Calu3 (cell line): ENCODE measurements at places on chromosomes 6 and 20.

GRCh38 chr6:108106261-108106660, 31.7 kb upstream of the OSTM1 start:
- no peak for DNase-seq

- no peak for DNase-seq
Measured at GRCh38 chr6:160076009-160076408, 45.6 kb upstream of the SLC22A1 start.

DNA sequence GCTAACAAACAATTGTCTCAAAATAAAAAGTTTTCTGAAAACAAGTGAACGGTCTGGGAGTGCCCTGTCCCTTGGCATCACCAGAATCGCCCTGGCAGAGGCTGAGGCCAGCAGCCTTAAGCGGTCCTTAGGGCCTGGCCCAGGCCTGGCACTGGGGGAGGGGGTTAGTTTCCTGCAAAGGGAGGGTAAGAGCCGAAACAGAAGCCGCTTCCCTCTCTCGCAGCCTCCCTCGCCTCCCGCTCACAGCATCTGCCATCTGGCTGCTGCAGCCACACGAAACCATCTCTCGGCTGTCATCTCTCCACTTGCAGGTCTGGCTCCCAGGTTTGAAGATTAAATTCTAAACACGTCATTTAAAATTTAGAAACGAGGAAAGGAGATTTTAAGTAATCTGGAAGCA, 31.5 kb downstream of the PMEPA1 start:
- DNase-seq = no peak

- no peak for DNase-seq
Measured at GRCh38 chr6:53466257-53466656, 78.6 kb downstream of the GCLC start.

DNA sequence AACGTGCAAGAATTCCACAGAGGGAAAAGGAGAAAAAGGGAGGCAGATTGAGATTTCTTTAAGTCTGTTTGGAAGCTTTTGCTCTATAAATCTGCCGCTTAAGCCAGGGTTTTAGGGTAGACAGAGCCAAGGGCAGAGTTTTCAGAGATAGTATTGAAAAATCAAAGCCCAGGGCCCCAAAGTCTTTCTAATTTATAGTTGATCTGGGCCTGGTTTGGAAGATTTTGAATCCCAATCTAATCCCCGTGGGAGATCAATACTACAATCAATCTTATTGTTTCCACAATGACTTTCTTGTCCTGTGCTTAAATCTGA, 3.3 kb downstream of the BMP2 start:
- DNase-seq = no peak

DNA sequence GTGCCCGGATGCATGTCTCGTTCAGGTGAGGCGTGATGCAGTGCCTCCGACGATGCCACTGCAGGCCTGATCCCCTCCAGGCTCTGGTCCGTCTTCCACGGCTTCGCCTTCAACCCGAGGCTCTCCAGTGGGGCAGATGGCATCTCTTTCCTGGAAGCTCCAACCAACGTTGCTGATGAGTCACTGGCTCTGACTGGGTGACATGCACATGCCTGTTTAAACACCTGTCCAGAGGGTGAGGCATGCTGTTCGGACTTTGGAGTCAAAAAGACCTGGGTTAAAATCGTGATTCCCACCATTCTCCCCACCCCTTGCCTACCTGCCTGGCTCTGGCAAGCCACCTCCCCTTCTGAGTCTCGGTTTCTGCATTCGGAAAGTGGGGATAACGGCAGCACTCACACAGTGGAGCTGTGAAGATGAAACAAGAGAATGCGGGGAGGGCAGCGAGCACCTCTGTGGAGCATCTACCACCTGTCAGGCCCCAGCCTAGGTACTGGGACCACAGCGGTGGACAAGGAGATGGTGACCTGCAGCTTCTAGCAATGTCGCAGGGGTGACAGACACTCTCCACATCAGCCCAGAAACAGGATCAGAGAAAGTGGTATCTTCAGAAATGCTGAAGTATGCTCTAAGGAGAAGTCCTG, 8.5 kb upstream of the EDN3 start:
- no peak for DNase-seq

GRCh38 chr20:61442075-61442670, 190.1 kb downstream of the CDH4 start:
- DNase-seq = no peak

- peak; percentile 70 for DNase-seq
Measured at GRCh38 chr20:3239026-3239866, at the start of gene SLC4A11. SLC4A11 (minus strand) TSS chr20:3239190; CDS start chr20:3239137, 53 bp downstream.

- DNase-seq = no peak
Measured at GRCh38 chr6:30570740-30571074, 535 bp upstream of the ABCF1 start.

- DNase-seq = no peak
Measured at GRCh38 chr6:15735567-15736265, 72.9 kb upstream of the DTNBP1 start.

- DNase-seq = peak; percentile 6
Measured at GRCh38 chr6:2688401-2689064, 62.2 kb downstream of the MYLK4 start.

DNA sequence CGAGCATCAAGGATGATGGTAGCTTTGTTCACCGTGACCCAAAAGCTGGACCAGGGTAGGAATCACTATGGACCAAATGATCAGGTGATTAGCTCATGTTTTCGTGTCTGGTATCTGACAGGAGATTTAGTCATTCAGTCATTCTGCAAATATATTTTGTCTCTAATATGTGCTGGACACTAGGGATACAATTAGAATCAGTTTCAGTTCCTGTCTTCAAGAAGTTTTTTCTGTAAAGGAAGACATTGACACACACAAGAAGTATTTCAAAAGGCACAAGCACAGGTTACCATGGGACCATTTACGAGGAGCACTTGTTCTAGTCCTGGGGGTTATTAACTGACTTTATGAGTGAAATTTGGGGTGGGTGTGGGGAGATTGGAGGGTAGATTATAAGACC, 244.9 kb downstream of the HIVEP2 start:
- DNase-seq = no peak

- no peak for DNase-seq
Measured at GRCh38 chr20:24163506-24163905, 174.9 kb upstream of the GGTLC1 start.

- no peak for DNase-seq
Measured at GRCh38 chr6:42340511-42340910, 111.2 kb downstream of the TRERF1 start.

GRCh38 chr20:23889775-23890187, 10.2 kb upstream of the CST5 start:
- DNase-seq = peak; percentile 30

- DNase-seq = no peak
Measured at GRCh38 chr20:63068711-63069367, 62.1 kb upstream of the BHLHE23 start.

GRCh38 chr20:14721926-14722452, 384.6 kb upstream of the FLRT3 start:
- no peak for DNase-seq

DNA sequence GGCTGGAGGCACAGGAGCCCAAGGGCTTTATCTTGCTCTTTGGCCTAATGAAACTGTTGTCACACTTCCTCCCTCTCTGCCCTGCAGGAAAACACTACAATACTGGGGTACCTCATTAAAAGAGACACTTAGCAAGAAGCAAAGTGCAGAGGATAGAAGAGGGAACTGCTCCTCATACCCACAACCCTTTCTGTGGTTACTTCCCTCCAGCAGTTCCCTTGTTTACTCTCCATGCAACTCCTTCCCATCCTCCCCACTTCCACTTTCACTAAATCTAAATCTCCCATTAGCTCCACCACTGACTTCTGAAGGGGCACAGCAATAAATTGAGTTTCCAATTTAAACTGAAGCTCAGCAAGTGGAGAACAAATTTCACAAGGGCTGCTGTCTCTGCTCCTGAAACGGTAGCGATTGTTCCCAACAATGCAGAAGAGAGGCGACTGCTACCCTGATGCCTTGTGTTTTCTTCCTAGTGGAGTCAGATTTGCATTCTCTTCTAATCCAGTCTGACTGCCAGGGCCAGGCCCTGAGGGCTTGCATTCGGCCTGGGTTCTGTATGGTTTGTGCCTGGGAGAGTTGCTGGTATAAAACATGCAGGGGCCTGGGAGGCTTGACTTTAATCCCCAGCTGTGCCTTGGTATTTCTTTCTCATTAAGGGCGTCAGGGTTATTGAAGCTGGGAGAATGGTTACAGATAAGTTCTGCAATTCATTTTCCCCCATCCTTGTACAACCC, 454.7 kb downstream of the TFAP2B start:
- no peak for DNase-seq

- no peak for DNase-seq
Measured at GRCh38 chr6:11618533-11618932, 81.0 kb downstream of the TMEM170B start.

GRCh38 chr6:37429352-37429750, 3.7 kb upstream of the CMTR1 start:
- no peak for DNase-seq

GRCh38 chr6:36610956-36611336, 16.8 kb downstream of the SRSF3 start:
- no peak for DNase-seq

GRCh38 chr6:90397047-90397446, 100.4 kb upstream of the BACH2 start:
- DNase-seq = no peak

DNA sequence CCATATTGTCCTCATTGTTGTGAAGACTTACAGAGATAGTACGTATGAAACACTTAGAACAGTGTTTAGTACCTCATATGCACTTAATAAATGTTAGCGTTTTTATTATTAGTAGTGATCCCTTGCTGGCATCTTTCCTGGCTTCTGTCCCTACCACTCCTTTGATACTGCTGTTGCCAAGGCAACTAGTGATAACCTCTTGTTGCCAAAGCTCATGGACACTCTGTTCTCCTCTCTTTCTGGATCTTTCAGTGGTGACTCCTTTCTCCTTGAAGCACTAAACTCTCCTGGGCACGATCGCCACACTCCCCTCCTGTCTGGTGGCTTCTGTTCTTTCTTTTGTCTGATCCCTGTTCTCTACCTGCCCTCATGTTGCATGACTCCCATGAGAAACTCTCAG, 83.5 kb downstream of the FOXO3 start:
- no peak for DNase-seq

- DNase-seq = no peak
Measured at GRCh38 chr6:109172101-109172746, 76.9 kb downstream of the CEP57L1 start.

GRCh38 chr6:148166339-148166968, 176.2 kb upstream of the SASH1 start:
- DNase-seq = no peak

DNA sequence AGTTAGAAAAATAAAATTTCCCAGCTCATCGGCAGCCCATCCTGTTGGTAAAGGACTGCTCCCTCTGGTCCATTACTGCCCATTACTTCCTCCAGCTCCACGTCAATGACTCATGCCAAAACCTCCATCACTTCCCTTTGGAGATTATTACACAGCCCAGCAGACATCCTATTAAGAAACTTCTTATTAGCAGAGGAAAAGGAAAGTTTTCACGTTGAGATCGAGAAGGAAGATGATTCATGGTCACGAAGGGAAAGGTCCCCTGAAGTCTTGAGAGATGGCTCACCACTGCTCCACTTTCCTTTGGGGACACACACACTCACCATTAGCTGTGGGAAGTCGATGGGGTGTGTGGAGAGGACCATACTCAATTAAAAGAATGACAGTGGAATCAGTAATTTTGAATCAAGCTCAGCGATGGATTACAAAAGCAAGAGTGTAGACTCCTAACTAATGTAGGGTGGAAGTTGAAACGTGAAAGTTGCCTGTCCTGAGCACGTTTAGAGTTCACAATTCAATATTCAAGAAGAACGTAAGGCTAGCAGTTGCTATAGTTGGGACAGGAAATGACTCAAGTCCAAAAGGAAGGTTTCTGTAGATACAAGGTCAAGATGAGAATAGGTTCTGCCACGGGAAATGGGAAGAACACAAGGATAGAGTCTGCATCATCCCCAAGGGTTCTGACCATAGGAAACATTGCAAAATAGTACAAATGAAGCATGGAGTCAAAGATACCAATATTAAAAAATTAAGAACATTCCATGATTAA, 21.6 kb downstream of the SASH1 start:
- no peak for DNase-seq

DNA sequence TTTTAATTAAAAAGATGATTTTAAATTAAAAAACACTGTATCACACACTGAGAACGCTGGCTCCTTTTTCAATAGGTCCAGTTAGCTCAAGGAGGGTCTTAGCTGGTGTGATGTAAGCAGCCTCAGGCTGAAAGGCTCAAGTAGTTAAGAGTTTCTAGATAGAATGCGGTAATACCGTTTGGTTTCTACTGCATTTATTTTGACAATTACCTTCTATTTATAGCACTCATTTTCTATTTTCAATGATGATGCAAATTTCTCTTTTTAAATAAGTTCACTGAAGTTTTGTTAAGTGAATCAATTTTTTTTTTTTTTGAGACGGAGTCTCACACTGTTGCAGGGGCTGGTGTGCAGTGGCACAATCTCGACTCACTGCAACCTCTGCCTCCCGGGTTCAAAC, 87.1 kb downstream of the PREX1 start:
- DNase-seq = no peak

GRCh38 chr6:38153798-38154345, 334.3 kb downstream of the ZFAND3 start:
- DNase-seq = no peak

- no peak for DNase-seq
Measured at GRCh38 chr6:84304881-84305280, 77.4 kb upstream of the CEP162 start.

DNA sequence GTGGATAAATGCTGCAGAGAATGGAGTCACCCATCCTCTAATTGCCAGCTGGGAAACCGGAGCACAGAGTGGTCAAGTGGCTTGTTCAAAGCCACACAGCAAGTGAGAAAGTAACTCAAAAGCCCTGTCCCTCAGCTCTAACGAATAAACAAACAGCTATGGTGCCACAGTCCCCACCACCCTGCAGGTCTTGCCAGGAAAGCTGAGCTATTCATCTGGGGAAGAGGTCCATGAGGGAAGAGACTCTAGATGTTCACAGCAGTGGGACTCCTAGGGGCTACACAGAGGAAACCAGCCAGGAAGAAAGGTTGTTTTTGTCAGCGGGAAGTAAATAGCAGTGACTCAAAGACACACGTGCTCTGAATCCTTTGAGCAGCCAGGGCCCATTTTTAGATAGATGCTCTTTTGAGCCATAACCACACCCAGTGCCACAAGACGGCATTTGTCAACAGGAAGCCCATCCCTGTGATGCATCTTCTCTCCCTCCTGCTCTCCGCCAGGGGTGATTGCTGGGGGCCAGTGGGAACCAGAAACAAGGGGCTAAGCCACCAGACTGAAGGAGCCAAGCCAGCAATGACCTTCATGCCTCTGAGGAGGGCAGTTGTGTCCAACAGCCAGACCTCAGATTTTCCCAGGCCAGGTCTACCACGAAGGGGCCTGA, 32.4 kb upstream of the TCP11 start:
- no peak for DNase-seq

GRCh38 chr6:33857093-33857931, 53.5 kb upstream of the MLN start:
- no peak for DNase-seq

- no peak for DNase-seq
Measured at GRCh38 chr20:2932498-2932897, 59.2 kb downstream of the PTPRA start.
